ENCODE measurements at places on chromosomes 1 and 21.
A peak's percentile ranks its signal among the peaks of the same experiment; 100 is the strongest.

GRCh38 chr21:15301736-15302135, 236.9 kb upstream of the NRIP1 start:
- no peak for DNase-seq

- DNase-seq = no peak
Observed at GRCh38 chr1:58361134-58361533, 185.4 kb downstream of the OMA1 start.

- peak; percentile 94 for DNase-seq
Observed at GRCh38 chr21:42233067-42233961, 14.4 kb downstream of the ABCG1 start.

DNA sequence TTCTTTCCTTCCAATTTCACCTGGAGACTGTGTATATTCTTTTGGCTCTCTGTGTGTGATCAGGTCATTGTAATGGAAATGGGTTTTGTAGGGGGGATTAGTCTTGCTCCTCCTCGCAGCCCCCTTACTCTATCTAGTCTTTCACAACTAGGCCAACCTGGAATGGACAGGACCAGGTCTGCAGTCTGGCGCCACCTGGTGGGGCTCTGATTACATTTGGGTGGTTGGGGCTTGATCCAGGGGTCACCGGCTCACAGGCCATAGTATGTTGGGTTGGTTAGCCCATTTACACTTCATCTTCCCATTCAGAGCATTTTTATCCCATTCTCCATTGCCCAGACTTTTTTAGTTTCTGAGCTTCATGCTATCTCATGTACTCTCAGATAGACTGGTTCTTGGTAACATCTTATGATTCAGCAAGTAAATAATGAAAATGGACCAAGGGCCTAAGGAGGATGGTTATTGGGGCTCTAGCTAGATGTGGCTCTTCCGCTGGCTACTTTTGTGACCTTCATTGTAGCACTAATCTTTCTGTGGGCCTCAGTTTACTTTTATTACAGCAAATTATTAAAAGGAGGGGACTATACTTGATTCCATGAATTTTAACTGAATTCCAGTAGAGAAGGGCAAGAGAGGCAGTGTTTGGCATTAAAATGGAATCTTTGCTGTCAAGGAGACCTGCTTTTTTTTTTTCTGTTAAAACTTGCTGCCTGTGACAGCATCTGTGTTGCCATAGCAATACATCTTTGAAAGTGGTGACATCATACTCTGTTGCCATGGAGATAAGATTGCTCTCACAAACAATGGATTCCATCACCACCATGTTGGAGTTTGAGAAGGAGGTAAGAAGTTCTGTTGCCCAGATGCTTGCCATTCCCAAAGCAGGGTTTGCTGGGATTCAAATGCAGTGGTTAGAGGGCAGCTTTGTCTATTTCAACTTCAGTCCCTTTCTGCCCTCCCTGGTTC, 150.1 kb downstream of the PLXNA2 start:
- DNase-seq = peak; percentile 58

- DNase-seq = no peak
Observed at GRCh38 chr1:159532922-159533321, 2.9 kb downstream of the OR10J5 start.

- DNase-seq = no peak
Observed at GRCh38 chr1:87147851-87148250, 180.8 kb upstream of the LMO4 start.

- DNase-seq = no peak
Observed at GRCh38 chr1:202659541-202659940, 50.7 kb downstream of the SYT2 start.

GRCh38 chr1:209884665-209885117, 53.3 kb upstream of the SYT14 start:
- no peak for DNase-seq

GRCh38 chr1:185441605-185442004, 124.6 kb upstream of the IVNS1ABP start:
- DNase-seq = peak; percentile 19

DNA sequence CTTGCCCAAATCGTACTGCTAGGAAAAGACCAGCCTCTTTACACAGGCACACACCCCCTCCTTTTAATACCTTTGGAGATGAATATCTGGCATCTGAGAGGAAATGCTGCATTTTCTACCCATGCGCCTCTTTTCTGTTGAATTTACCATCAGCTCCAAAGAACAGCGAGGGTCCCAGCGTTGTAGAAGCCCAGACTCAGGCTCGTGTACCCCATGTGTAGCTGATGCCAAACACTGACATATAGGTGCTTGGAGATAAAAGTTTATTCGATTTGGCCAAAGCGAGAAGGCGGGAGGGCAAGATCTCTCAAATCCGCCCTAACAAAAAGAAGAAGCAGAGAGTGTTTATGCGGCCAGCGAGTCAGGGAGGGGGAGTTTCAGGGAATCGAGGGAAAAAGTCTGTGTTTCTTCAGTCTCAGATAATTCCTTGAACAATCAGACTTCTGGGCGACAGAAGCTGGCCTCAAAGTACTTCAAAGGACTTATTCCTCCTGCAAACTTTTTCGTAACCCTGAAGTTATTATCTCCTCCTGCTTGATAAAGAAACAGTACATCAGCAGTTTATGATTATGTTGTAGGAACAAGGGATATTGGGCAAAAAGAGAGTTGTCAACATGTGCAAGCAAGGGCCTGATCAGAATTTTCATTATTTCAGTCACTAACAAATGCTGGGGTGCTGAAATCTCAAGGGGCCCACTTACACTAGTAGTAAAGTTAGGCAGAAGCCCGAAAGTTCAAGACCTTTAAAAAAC, 642 bp upstream of the CREG1 start:
- DNase-seq = peak; percentile 26

GRCh38 chr1:224199679-224200078, 16.6 kb downstream of the DEGS1 start:
- no peak for DNase-seq

DNA sequence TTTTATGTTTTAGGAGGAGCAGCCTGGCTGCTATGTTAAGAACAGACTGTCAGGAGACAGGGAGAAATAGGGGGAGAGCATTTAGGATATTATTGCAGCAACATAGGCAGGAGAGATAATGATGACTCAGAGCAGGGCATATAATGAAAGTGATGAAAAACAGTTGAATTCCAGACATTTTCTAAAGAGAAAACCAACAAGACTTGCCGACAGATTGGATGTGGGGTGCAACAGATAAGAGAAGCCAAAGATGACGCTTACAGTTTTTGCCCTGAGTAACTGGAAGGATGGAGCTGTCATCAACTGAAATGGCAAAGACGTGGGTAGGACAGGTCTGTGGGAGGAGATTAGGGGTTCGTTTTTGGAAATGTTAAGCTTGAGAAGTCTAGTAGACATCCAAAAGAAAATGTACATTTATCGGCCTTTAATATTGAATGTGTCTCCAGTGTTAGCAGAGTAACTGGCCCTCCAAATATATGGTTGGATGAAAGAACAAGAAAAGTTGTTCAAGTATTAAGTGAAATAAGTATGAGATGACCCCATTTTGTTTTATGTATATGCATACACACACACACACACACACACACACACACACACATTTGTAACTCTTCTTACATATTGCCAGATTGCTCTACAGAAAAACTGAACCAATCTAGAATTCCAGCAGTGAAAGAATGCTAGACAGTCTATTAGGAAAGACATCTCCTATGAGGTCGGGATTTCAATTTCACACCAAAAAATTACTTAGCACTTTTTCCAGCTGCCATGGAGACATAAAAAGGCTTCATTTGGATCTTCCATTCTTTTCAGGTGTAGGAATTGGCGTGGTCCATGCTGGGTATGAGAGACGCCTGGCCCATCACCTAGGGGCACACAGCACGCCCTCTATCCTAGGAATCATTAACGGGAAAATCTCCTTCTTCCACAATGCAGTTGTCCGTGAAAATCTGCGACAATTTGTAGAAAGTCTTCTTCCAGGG, 17.2 kb downstream of the DNAJC16 start:
- DNase-seq = no peak

DNA sequence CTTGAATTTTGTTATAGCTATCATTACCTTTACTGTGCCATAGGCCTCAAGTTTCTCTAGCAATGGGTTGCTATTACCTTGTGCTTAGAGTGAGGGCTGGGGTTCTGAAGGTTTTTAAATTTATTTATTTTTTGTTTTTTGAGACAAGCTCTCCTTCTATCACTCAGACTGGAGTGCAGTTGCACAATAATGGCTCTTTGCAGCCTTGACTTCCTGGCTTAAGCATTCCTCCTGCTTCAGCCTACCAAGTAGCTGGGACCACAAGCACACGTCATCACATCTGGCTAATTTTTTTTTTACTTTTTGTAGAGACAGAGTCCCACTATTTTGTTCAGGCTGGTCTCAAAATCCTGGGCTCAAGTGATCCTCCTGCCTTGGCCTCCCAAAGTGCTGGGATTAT, 41.5 kb downstream of the SNX27 start:
- DNase-seq = no peak

- DNase-seq = no peak
Observed at GRCh38 chr1:161982507-161982895, 41.2 kb downstream of the OLFML2B start.

DNA sequence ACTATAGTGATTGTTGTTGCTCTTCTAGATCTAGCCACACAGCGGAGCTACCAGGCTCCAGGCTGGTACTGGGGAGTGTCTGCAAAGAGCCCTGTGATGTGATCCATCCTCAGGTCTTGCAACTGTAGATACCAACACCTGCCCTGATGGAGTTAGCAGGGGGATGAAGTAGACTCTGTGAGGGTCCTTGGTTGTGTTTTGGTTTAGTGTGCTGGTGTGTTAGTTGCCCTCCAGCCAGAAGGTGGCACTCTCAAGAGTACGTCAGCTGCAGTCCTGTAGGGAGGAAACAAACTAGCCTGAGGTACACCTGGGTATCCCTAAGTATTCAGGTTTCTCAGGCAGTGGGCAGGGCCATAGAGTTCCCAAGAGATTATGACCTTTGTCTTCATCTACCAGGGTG, 81.2 kb upstream of the TMPRSS2 start:
- DNase-seq = no peak

DNA sequence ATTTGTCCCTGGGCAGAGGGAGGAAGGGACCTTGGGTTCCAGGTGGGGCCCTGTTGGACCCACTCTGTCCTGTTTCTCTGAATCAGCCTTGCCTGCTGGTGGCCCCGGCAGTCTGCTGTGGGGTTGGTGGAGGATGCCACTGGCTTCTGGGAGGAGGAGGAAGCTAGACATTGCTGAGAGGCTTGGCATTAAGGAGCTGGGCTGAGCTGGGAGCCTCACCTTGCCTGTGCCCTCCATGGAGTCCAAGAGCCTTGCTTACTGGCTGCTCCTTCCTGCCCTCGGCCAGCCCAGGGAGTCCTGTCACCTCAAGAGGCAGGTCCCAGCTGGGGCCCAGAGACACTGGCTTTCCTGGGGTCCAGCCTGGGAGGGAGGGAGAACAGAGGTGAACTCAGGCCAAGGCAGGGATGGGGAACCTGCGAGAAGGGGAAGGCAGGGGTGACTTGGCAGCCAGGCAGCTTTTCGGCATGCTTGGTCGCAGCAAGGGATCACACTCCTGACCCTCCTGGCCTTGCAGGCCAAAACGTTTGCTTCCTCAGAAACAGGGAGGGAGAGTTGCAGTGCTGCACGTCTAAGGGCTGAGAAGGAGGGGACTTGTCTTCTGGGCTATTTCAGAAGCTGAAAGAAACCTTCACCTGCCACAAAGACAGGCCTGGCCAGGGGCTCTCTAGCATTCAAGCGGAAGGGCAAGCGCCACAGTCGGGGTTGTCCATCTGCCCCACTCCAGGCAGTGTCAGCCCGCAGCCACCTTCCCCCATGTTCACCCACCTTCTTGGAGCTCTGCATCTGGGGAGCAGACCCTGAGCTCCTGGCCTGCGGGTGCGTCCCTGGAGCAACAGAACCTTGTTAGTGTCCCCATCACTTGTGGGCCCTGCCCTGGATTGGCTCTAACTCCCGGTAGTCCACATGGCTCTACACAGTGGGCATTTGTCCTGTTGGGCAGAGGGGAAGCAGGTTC, 8.9 kb downstream of the TMEM201 start:
- DNase-seq = no peak

DNA sequence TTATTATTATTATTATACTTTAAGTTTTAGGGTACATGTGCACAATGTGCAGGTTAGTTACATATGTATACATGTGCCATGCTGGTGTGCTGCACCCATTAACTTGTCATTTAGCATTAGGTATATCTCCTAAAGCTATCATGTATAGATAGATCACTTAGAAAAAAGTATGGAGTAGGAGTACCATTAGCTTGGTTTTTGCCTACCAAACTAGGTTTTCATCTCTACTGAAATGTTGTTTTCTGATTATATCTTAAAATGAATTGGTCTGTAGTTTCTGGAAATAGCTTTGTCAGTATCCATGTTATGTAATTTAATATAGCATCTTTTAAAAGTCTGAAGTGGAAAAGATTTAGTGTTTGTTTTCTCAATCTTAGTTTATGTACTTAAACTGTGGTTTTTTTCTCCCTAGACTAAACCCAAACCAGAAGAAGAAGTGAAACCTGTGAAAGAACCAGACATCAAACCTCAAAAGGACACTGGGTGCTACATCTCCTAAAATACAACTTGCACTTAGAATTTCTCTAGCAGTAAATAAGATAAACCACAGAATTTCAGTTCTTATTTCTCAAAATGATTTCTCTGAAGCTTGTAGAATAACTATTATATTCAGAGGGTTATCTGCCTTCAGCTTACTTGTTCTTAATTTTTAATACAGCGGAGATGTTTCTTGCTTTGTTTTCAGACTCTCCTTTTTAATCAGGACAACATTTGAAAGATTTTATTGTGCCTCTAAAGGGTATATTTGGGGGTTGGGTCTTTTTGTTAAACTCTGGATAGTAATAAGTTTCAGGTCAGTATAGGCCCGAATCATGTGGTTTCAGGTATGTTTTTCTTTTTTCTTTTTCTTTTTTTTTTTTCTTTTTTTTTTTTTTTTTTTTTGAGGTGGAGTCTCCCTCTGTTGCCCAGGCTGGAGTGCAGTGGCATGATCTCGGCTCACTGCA, 4.5 kb upstream of the FAM177B start:
- no peak for DNase-seq

GRCh38 chr1:221998186-221998612, 256.3 kb upstream of the DUSP10 start:
- DNase-seq = peak; percentile 76

- DNase-seq = no peak
Observed at GRCh38 chr1:45793942-45794604, 9.3 kb upstream of the MAST2 start.

GRCh38 chr1:54108156-54108555, 44.6 kb downstream of the CDCP2 start:
- DNase-seq = no peak

DNA sequence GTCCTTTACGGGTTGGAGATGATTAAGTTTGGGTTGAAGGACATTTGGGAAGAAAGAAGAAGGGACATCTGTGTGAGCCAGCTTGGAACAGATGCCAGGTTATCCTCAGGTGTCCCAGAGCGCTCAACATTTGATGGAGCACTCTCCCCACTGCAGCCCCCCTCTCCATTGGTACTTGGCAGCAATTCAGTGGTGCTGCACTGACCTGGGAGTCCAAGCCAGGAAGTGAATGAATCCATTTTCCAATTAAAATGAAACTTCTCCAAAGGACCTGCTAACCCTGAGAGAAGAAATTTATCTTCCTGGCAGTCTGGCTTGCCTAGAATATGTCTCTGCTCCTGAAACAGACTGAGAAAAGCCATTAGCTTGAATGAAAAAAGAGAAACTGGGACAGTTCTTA, 67.1 kb downstream of the FGGY start:
- DNase-seq = no peak

- no peak for DNase-seq
Observed at GRCh38 chr1:39328095-39328494, 123.6 kb downstream of the MACF1 start.

- no peak for DNase-seq
Observed at GRCh38 chr1:173383351-173383750, 93.8 kb upstream of the PRDX6 start.

GRCh38 chr1:153535242-153536011, at the start of gene S100A6:
Gene S100A6, minus strand, starts transcription at chr1:153535991. Its CDS starts 652 bp downstream, at chr1:153535339.
- DNase-seq = peak; percentile 49

GRCh38 chr1:111141245-111142220, 1.5 kb downstream of the CEPT1 start:
- no peak for DNase-seq
